Prostate gland (tissue), 2 donors: ENCODE measurements at places on chromosomes 6 and 20. TPM values are rescaled to one million over a fixed set of nuclear protein-coding genes. Genes with fewer than 3 reads are reported as not detected.
A peak's percentile ranks its signal among the peaks of the same experiment; 100 is the strongest.

DNA sequence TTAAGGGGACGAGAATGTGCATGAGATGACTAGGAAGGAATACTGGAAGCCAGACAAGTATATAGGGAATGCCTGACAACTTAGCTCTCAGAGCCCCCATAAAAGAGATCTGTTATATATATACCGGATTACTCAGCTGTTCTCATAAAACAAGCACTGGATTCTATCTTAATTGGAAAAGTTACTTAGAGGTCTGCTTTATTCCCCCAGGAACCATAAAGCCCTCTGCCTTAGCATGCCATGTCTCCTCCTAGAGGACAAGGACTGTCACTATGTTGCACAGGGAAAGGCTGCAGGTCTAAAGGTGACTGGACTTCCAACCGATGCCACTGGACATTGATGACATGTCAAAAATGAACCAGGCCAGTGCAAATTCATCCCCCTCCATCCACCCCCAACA is 6.4 kb downstream of the EXOC2 start:
- no peak for DNase-seq
- H3K27ac ChIP-seq, result no peak overlapping the region
- H3K4me3 ChIP-seq, result no peak overlapping the region
- H3K36me3 ChIP-seq, result no peaks in the 10 kb centered on the region

DNA sequence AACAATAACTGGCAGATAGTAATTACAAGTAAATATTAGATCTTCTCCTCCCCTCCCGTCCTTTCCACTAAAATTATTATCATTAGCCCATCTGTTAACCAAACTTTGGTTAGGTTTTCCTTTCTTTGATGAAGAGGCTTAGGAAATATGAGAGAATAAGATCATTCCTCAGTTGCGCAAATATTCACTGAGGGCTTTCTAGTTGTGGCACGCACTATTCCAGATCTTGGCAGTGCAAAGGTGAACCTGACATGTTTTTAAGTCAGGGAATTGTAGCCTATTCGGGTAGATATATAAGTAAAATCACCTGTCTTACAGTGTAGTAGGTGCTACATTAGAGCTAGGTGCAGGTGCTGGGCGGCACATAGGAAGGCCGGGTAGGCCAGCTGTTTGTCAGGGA is 31.1 kb downstream of the RNF217 start:
- H3K4me3 ChIP-seq, result no peak overlapping the region
- H3K4me1 ChIP-seq, result no peaks in the 10 kb centered on the region
- H3K36me3 ChIP-seq, result no peaks in the 10 kb centered on the region
- no peaks in the 10 kb centered on the region for H3K27me3 ChIP-seq
- no peak overlapping the region for H3K27ac ChIP-seq
- no peak for DNase-seq

DNA sequence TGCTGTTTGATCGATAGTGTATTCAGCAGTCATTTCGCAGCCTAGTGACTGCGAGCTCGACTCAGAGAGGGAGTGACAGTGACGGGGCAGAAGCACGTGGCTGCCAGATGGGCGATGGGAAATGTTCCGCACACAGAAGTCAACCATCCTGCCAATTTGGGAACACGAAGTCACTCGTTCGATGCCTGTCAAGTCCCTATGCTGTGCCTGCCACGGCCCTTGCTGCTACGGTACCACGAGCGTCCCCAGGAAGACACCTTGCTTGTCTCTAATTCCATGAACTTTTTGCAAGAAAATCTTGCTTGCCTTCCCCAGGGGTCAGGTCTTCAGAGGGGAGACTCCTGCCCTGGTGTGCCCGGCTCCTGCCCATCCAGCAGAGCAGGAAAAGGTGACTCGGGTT is 17.0 kb upstream of the STX16 start:
- no peaks in the 10 kb centered on the region for H3K27me3 ChIP-seq
- H3K36me3 ChIP-seq, result no peaks in the 10 kb centered on the region
- H3K27ac ChIP-seq, result no peak overlapping the region
- no peaks in the 10 kb centered on the region for H3K4me1 ChIP-seq

ANKEF1 gene
- 7.1 TPM for total RNA-seq

- H3K36me3 ChIP-seq, result no peaks in the 10 kb centered on the region
- no peaks in the 10 kb centered on the region for H3K4me1 ChIP-seq
- H3K27ac ChIP-seq, result no peak overlapping the region
- DNase-seq, result no peak
Observed at GRCh38 chr6:134235937-134236751, 81.8 kb downstream of the SGK1 start.

DNA sequence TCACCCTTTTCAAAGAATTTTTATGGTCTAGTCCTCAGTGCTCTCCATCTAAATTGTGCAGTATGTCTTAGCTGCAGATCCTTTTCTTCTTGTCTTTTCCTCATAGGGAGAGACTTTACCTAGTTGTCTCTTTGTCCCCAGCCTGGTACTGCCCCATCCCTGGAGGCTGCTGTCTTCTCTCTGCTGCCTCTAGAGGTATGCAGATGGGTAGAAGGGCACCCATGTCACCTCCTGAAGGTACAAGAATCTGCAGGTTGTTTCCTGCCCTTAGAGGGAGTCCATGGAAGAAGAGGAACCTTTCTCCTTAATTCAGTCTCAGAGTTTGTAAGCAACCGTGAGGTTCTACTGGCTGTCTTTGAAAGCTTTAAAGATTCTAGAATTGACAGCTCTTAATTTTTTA is 39.1 kb downstream of the MCM8 start:
- H3K27me3 ChIP-seq, result no peaks in the 10 kb centered on the region
- no peak overlapping the region for H3K27ac ChIP-seq
- no peaks in the 10 kb centered on the region for H3K36me3 ChIP-seq
- DNase-seq, result no peak
- H3K4me1 ChIP-seq, result no peaks in the 10 kb centered on the region

- no peak overlapping the region for H3K4me3 ChIP-seq
- no peak for DNase-seq
- H3K36me3 ChIP-seq, result no peaks in the 10 kb centered on the region
- H3K27ac ChIP-seq, result no peak overlapping the region
Observed at GRCh38 chr6:50868466-50868865, 49.8 kb downstream of the TFAP2B start.

DNA sequence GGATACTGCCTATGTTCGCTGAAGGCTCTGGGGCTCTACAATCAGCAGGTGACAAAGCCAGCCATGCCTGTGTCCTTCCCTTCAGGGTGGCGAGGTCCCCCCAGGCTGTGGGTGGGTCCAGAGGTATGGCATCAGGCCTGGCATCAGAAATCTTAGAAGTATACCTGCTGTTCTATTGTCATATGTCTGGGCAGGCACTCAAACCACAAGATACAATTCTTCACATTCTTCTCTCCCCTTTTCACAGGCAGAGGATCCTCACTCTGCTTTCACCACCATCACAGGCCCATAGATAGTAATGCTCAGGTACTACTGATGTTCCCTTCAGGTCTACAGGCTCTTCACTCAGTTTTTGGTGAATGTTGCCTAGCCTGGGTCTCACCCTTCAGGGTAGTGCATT is 1180.0 kb upstream of the CITED2 start:
- no peaks in the 10 kb centered on the region for H3K4me1 ChIP-seq
- H3K36me3 ChIP-seq, result no peaks in the 10 kb centered on the region
- H3K27me3 ChIP-seq, result no peaks in the 10 kb centered on the region
- H3K4me3 ChIP-seq, result no peak overlapping the region
- no peak for DNase-seq
- no peak overlapping the region for H3K27ac ChIP-seq

DDO gene
- total RNA-seq, result 0.41 TPM

GRCh38 chr6:150352321-150353296 is 16.2 kb upstream of the IYD start:
- H3K4me3 ChIP-seq, result no peak overlapping the region
- no peak overlapping the region for H3K27ac ChIP-seq
- no peaks in the 10 kb centered on the region for H3K27me3 ChIP-seq
- no peaks in the 10 kb centered on the region for H3K4me1 ChIP-seq
- H3K36me3 ChIP-seq, result no peaks in the 10 kb centered on the region

- H3K27me3 ChIP-seq, result no peaks in the 10 kb centered on the region
- H3K4me1 ChIP-seq, result no peaks in the 10 kb centered on the region
- no peak overlapping the region for H3K4me3 ChIP-seq
- no peak overlapping the region for H3K27ac ChIP-seq
- DNase-seq, result peak; percentile 29
Observed at GRCh38 chr6:118768904-118769325, 117.5 kb upstream of the CEP85L start.

- H3K36me3 ChIP-seq, result no peaks in the 10 kb centered on the region
- H3K27ac ChIP-seq, result no peak overlapping the region
- H3K27me3 ChIP-seq, result no peaks in the 10 kb centered on the region
- H3K4me1 ChIP-seq, result no peaks in the 10 kb centered on the region
- DNase-seq, result no peak
- H3K4me3 ChIP-seq, result no peak overlapping the region
Observed at GRCh38 chr6:39357998-39358686, 35.6 kb upstream of the KCNK16 start.

IMPG1 gene
- not detected for total RNA-seq

GRCh38 chr20:25437153-25437581 is 29.7 kb downstream of the GINS1 start:
- H3K27ac ChIP-seq, result no peak overlapping the region
- DNase-seq, result no peak
- no peaks in the 10 kb centered on the region for H3K36me3 ChIP-seq
- H3K27me3 ChIP-seq, result no peaks in the 10 kb centered on the region
- H3K4me3 ChIP-seq, result no peak overlapping the region

SLC2A10 gene
- total RNA-seq, result 54.9 TPM
